NCI-H1417 (cell line): ENCODE measurements at places on chromosomes 1 and 21.
A peak's percentile ranks its signal among the peaks of the same experiment; 100 is the strongest.

- DNase-seq, result no peak
Measured at GRCh38 chr1:228930479-228930957, 195.2 kb downstream of the RHOU start.

GRCh38 chr1:86365896-86366295 lies 30.2 kb downstream of the ODF2L start:
- DNase-seq, result no peak

DNA sequence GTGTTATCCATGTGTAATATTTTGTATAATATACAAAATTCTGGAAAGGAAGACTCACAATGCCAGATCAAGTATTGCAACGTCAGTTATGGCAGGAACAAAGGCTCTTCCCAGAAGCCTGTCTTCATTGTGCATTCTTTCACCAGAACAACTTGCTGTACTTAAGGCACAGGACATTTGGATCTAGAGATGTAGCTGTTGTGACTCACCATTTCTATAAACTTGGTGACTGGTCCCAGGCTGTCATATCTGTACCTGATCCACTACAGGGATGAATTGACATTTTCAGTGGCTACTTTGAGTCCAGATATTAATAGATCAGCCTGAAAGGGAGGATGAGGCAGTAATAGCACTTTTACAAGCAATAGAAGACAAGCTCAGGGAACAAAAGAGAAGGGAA lies 299.8 kb downstream of the DISC1 start:
- no peak for DNase-seq

- DNase-seq, result no peak
Measured at GRCh38 chr1:94651076-94651475, 109.5 kb upstream of the F3 start.

DNA sequence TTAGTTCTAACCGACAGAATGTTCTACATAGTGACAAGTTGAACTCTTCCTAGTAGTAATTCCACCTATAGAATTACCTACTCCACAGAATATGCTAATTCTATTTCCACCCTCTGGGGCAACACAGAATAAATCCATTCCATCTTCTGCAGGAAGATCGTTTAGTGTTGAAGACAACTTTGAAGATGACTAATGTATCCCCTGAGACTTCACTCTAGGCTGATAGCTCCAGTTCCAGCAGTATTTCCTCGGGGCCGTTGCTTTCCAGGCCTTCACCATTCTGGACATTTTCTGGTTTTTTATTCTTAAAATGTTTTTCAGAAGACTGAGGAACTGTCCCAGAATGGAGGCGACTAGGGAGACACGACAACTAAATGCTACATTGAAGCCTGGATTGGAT lies 61.0 kb upstream of the CSF1 start:
- DNase-seq, result no peak

GRCh38 chr1:1788646-1789431 lies 10.6 kb upstream of the NADK start:
- no peak for DNase-seq

DNA sequence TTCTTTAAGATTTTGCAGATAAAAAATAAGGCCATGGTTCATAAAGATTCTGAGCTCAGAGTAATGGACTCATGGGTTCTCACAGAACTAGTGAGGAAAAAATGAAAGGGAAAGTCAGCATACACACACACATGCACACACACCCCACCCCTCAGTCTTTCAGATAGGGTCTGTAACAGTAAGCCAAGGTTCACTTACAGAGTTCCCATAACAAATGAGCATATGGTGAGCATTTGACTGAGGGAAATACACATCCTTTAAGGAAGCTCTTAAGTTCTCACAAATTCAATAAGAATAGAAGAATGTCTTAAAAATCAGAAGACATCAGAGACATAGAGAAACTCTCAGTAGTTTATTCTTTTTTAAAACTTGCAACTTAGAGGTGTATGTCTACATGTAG lies 57.9 kb downstream of the NTMT2 start:
- DNase-seq, result no peak

DNA sequence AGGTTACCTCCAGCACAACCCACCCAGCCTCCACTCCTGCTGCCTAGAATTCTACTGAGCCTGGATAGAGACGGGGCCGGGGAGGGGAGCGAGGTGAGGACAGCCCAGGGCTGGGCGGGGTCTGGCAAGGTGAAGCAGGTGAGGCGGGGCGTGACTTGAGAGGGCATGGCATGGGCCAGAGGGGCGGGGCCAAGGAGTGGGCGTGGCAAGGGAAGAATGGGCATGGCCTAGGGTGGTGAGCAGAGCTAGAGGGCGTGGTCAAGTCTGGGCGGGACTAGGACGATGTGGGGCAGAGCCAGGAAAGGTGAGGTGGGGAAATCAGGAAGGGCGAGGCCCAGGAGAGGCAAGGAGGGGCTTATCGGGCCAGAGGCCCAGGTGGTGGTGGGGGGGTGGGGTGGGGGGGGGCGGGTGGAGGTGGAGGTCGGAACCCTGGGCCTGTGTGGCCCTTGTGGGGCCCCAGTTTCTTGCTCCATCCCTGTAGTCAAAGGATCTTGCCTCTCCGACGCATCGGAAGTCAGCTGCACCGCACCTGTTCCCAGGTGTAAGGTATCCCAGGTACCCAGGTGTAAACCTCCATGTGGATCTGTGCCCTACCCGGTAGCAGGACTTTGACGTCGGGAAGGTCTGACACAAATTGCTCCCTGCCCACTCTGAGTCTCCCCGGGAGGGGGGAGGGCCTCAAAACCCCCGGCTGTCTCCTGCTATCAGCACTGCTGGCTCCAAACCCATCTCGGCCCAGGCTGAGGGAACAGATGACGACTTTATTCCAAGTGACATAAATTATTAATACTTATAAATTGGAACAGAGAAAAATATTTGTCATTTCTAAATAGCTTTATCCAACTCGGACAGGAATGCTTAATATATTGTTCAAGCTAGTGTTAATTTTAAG lies 32.9 kb upstream of the UTS2 start:
- DNase-seq, result no peak

- no peak for DNase-seq
Measured at GRCh38 chr1:105101261-105101660, 1351.6 kb downstream of the AMY1C start.

DNA sequence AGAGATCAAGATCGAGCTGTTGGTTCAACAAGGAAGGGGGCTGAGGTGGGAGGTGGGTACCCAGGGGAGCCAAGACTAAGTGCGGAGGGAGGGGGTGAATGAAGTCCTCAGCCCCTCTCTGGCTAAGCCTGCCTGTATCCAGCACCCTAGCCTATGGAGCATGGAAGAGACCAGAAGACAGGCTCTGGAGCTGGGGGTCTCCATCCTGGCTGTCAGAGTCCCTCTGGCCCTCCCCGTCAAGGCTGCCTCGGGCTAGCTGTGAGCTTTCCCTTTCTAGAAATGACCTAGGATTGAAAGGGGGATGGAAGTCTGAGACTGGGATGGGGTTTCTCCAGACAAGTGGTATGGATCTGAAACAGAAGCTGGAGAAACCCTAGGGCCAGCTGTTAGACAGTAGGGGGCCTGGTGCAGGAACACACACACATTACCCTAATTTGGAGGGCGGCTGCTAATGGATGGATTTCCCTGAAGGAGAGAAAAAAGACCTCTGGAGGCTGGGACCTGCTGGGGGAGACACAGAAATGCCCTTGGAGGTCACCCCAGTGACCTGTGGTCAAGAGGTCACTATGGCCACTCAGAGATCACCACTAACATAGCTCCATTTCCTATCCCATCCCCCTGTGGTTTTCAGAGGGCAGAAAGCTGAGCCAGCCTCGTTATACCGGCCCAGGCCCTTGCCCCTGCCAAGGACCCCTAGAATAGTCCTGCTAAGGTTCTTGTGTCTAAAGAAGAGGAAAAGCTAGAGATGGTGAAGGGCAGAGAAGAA lies 107.8 kb downstream of the TMEM53 start:
- DNase-seq, result no peak

DNA sequence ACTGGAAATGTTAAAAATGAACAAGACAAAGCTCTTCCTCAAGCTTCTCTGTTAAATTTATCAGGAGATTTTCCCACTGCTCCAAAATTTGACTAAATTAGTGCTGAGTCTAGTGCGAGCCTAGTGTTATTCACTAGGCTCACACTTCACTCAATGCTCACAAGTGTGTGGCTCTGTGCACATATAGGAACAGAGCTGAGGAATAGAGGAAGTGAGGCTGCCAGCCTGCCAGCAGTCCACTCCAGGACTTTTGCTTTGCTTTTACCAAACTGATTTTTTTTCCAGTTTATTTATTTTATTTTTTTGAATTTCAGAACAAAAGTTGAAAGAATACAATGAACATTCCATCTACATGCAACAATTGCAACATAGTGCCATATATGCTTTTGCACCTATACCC lies 87.2 kb downstream of the VAV3 start:
- no peak for DNase-seq

DNA sequence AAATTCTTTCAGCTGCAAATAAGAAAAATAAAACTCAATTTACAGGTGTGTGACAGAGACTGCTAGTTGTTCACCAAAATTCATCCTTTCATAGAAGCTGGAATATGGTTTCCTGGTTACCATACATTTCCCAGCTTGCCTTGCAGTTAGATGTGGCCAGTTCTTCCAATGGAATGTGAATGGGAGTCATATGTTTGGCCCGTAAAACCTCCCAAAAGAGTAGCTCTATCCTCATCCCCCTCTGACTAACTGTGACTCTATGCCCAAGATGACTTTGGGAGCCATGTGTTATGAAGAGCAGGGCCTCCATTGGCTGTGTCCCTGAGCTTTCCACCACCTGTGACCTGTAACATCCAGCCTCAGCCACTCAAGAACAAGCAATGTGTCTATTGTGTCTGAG lies 90.6 kb upstream of the NGF start:
- DNase-seq, result no peak

DNA sequence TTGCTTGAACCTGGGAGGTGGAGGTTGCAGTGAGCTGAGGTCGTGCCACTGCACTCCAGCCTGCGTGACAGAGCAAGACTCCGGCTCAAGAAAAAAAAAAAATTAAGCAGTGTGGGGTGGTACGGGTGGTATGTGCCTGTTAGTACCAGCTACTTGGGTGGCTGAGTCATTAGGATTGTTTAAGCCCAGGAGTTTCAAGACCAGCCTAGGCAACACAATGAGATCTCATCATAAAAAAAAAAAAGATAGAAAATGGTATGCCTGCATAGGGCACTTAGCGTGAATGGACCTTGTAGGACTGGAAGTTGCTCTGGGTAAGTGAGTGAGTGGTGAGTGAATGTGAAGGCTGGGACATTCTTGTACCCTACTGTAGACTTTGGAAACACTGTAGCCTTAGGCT lies 37.0 kb downstream of the TBCE start:
- DNase-seq, result no peak

DNA sequence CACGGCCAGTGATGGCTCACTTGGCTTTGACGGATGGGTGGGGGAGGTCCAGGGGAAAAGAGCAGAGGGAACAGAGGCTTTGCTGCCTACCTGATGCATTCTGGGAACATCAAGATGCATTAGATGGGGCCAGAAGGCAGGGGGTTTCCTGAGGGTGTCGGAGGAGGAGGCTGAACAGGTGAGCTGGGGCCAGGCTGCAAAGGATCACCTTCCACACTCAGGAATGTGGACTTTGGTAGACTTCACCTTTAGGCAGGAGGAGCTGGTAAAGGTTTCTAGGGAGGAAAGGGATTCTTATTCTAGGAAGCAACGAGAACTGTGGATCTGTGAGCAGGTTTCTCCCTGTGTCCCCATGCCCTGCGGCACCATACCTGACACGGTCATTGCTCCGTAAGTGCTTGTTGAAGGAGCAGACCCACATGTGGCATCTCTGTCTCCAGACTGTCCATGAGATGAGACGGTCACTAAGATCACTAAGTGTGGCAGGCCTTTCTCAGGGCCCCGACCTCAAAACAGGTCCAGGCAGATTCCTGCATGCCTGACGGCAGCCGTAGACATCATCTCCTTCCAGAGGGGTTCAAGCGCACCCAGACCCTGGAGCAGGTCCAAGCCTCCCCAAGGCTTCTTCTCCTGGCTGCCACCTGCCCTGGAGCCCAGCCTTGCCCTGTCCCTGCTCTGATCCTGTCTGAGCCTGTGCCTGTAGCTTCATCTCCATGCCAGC lies 89.1 kb upstream of the SLC25A33 start:
- DNase-seq, result no peak

DNA sequence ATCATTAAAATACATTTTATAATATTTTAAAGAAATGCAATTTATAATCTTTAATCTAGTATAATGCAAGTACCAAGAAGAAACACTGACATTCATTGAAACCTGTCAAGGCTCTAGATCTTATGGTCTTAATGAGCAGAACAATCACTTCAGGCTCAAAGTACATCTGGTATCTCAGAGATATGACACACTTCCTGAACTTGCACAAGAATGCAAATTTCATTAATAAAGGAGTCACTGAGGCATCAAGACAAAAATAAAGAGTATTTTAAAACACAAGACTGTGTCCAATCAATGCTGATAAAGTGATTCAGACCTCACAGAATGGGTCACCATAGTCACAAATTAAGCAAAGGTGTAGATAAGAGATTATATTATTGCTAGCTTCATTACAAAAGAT lies 178.1 kb downstream of the AK5 start:
- no peak for DNase-seq

DNA sequence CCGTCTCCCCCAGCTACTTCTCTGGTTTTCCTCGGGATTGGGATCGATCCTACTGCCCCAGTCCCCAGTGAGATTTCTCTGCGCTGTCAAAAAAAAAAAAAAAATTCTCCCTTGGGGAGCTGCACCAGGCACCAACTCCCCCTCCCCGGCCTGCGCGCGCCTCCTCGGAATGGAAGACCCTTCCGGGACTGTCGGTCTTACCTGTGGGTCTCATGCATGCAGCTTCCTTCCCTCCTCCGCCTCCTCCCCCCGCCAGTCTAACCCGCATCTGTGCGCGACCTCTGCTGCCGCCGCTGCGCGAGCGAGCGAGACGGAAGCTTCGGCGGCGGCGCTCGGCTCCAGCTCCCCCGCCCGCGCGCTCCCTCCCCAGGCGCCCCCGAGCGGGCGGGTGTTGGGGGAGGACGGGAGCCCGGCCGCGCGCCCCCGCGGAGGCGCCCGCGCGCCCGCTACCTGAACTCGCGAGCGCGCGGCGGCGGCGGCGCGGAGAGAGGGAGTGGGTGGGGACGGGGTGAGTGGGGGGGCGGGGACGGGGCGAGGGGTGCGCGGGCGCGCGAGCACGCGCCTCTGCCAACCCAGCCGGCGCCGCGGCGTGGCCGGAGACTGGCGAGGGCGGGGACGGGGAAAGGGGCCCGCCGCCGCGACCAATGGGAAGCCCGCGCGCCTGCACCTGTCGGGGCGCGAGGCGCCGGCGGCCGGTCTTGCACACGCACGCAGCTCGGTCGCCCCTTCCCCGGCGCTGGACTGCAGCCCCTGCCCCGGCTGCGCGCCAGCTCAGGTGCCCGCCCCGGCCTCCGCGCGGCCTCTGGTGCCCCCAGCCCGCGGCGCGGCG lies at the start of gene SUSD4:
SUSD4 (minus strand) TSS at position 321 of the 829 bp plus-strand sequence. CDS start 751 bp downstream, outside the sequence.
- DNase-seq, result peak; percentile 91

DNA sequence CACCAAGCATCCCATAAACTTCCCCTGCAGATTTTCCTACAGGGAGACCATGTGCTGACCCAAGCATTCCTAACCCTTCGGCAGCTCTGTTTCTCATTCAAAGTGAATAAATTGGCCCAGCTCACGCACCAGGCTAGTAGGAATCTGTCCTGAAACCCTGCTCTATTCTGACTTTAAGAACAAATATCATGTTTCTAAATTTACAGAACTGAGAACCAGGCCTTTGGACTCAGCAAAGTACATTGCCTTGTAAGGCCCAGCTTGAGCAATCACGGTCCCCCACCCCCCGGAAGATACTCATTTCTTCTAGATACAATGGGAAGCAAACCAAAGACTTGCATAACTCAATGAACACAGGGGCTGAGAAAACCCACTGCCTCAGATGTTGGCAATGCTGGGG lies 160.1 kb upstream of the NFIA start:
- no peak for DNase-seq
